Spinal cord (tissue), 10 donors: ENCODE measurements at places on chromosomes 5 and 9. TPM values are rescaled to one million over a fixed set of nuclear protein-coding genes. Genes with fewer than 3 reads are reported as not detected.

The FGF10 gene
- 2.9 TPM for polyA plus RNA-seq

The NTRK2 gene
- 119 TPM for polyA plus RNA-seq

The DAPK1 gene
- polyA plus RNA-seq, result 82.6 TPM

The ENTPD2 gene
- polyA plus RNA-seq, result 50.7 TPM

The SPINK13 gene
- 0.30 TPM for polyA plus RNA-seq
